Activated CD8-positive, alpha-beta T cell treated with anti-CD3 and anti-CD28 coated beads, Interleukin-2, amount 10 ng/mL, durations not matched to agents 7 days and 5 days (primary cell): ENCODE measurements at places on chromosomes 6 and 20. TPM values are rescaled to one million over a fixed set of nuclear protein-coding genes. Genes with fewer than 3 reads are reported as not detected.
A peak's percentile ranks its signal among the peaks of the same experiment; 100 is the strongest.

SPATA25 gene
- 0.76 TPM for total RNA-seq

PBOV1 gene
- total RNA-seq = not detected

- no peak for DNase-seq
- no peak overlapping the region for H3K27ac ChIP-seq
- no peaks in the 10 kb centered on the region for H3K36me3 ChIP-seq
- peaks cover 6% of the 10 kb centered on the region for H3K27me3 ChIP-seq
- no peak overlapping the region for H3K4me3 ChIP-seq
- H3K4me1 ChIP-seq = no peaks in the 10 kb centered on the region
Measured at GRCh38 chr6:46906776-46907175, 15.0 kb downstream of the ADGRF5 start.

- H3K4me1 ChIP-seq = peaks cover 33% of the 10 kb centered on the region
- DNase-seq = peak; percentile 59
- H3K4me3 ChIP-seq = no peak overlapping the region
- no peaks in the 10 kb centered on the region for H3K27me3 ChIP-seq
- peaks cover 2% of the 10 kb centered on the region for H3K36me3 ChIP-seq
- peak overlapping the region; percentile 69 for H3K27ac ChIP-seq
Measured at GRCh38 chr6:37239950-37240713, 17.4 kb upstream of the TBC1D22B start.

GRCh38 chr6:158344534-158344933 is 32.3 kb downstream of the TULP4 start:
- no peaks in the 10 kb centered on the region for H3K27me3 ChIP-seq
- peaks cover 20% of the 10 kb centered on the region for H3K36me3 ChIP-seq
- H3K4me1 ChIP-seq = no peaks in the 10 kb centered on the region
- DNase-seq = no peak
- no peak overlapping the region for H3K4me3 ChIP-seq
